ENCODE measurements at places on chromosomes 4 and X. TPM values are rescaled to one million over a fixed set of nuclear protein-coding genes. Genes with fewer than 3 reads are reported as not detected.

- H3K27me3 ChIP-seq = no peaks in the 10 kb centered on the region
- no peaks in the 10 kb centered on the region for H3K36me3 ChIP-seq
- H3K4me3 ChIP-seq = no peak overlapping the region
- peaks cover 13% of the 10 kb centered on the region for H3K4me1 ChIP-seq
- DNase-seq = peak; percentile 79
Observed at GRCh38 chr4:244471-244870, 60.8 kb downstream of the ZNF732 start.

GRCh38 chr4:2893772-2894171 lies 50.1 kb downstream of the ADD1 start:
- no peaks in the 10 kb centered on the region for H3K4me1 ChIP-seq
- H3K27ac ChIP-seq = no peak overlapping the region
- H3K27me3 ChIP-seq = no peaks in the 10 kb centered on the region
- H3K4me3 ChIP-seq = no peak overlapping the region

GRCh38 chr4:189049682-189050081 lies 891.0 kb upstream of the FRG1 start:
- H3K27me3 ChIP-seq = no peaks in the 10 kb centered on the region
- no peak overlapping the region for H3K4me3 ChIP-seq
- DNase-seq = peak; percentile 35
- H3K27ac ChIP-seq = no peak overlapping the region
- H3K4me1 ChIP-seq = no peaks in the 10 kb centered on the region

Gene TECRL
- total RNA-seq = not detected

Gene FAM236D
- total RNA-seq = not detected
